ENCODE measurements at places on chromosomes 16 and 17. TPM values are rescaled to one million over a fixed set of nuclear protein-coding genes. Genes with fewer than 3 reads are reported as not detected.

GRCh38 chr17:57653279-57653678, 91.8 kb downstream of the CCDC182 start:
- no peak for DNase-seq

DNA sequence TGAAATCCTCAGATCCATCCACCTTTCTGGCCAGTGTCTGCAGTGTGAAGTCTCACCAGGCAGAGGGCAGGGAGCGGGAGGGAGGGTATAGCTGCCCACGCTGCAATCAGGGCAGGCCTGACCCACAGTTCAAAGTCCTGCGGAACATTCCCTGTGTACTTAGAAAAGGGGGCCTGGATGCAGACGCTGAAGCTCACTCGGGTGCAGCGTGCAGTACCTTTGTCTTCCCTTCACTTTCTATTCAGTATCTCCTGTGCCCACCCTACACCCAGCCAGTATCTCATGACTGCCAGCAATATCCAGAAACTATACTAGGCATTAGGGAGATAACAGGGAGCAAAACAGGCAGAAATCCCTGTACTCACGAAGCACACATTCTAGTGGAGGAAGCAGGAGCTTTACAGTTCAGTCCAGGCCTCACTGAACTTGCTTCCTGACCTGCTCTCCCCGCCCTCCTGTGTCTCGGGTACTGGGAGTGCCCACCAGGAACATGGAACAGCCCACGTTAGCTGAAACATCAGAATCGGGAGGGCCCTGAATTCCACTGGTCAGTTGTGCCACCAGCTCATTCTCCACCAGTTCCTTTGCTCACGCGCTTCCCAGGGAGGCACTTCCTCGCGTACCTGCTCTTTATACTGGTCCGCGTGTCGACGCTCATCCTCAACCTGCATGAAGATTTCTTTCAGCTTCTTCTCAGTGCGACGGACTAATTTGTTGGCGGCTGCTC, 42.2 kb downstream of the NDEL1 start:
- DNase-seq = no peak

DNA sequence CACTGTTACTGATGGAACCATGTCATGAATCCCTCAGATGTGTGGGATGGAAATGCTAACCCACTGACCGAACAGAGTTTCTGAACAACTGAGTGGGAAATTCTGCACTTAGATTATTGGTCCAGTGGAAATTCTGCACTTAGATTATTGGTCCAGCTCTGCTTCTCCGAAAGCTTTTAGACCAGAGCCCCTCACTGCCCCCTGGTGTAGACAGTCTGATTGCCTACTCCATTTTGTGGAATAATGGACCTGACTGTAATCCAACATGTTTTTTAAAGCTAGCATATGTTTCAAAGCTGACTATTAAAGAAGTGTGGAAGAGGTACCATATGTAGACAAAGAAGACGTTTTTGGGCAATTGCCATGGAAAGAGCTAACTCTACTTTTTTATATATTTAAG, 50.3 kb upstream of the TBX2 start:
- no peak for DNase-seq

DNA sequence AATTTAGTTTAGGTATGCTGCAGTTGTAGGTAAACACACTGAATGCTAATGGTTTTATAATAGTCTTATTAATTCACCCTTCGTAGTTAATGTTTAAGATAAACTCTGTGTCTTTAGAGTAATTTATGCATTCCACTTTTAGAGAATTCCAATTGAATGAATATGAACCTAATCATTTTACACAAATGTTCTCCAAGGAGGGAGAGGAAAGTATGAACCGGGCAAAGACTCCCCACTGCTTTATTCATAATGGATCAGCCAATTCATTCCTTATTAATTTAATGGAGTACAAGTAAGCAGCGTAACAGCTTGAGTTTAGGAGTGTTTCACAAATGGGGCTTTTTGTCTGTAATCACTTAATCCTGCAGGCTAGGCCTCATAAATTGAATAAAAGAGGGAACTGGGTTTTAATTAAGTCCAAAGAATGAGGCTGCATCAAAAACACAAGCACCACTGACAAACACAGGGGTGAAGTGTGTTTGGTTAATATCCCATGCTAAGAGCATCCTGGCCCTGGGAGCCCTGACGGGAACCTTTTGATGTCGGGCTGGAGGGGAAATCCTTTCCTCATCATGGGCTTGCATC, 375.7 kb upstream of the DYNLRB2 start:
- no peak for DNase-seq

KRTAP9-1 gene
- polyA plus RNA-seq = not detected
